ENCODE measurements at places on chromosomes 1 and 21.

GRCh38 chr1:110292031-110292741, 47.0 kb upstream of the RBM15 start:
- no peak for DNase-seq

- no peak for DNase-seq
Observed at GRCh38 chr1:76098845-76099244, 24.3 kb downstream of the ST6GALNAC3 start.

GRCh38 chr1:150210091-150210490, 25.8 kb downstream of the ANP32E start:
- no peak for DNase-seq

DNA sequence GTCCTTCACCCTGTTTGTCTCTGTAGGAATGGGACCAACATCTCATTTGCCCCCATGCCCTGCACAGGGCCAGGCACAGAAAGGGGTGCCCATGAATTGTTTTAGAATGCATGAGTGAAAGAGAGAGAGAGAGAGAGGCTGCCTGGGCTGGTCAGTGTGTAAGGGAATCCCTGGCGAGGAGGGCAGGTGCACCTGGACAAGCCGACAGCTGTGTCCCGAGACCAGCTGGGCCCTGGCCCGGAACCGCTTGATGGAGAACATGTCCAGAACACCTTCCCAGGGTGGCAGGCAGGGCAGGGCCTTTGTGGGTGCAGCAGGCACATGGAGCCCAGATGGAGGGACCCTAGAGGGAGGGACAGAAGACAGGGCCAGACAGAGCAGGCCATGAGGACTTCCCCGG, 22.7 kb downstream of the SPOCD1 start:
- no peak for DNase-seq

DNA sequence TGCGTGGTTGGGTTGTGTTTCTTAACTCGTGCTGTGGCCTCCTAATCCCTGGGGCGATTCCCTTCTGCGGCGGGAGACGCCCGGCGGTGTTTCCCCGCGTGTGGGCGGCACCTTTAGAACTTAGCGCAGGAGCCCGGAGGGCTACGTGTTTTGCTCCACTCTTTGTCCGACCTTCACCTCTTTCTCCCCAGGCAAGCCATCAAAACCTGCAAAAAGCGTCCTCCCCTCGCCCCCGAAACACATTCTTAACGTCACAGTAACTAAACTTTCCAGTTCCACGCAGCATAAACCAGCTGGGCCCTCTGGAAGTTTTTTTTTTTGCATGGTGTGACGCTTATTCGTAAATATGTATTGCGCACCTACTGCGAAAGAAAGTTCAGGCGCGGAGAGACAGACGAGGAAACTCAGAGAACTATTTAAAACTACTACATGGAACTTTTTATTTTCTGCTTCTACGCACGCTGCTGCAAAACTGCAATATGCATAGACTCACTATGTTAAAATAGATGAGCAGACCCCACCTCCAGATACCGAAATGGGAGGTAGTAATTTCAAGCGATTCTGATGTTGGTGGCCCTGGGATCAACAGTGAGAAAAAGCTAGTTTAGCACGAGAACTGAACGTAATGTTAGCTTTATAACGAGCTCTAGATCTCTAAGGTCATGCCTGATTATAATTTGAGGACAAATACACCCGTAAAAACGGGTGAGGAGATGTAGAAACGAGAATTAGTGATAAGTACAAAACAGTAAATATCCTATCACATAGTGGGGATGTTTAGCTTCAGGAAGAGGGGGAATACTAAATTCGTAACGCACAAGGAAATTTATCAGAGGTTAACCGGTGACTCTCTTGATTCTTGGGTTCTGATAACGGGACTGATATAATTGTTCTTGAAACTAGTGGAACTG, 920 bp downstream of the MTR start:
- peak; percentile 8 for DNase-seq

GRCh38 chr21:42818328-42818749, 61.0 kb downstream of the WDR4 start:
- DNase-seq, result peak; percentile 51

DNA sequence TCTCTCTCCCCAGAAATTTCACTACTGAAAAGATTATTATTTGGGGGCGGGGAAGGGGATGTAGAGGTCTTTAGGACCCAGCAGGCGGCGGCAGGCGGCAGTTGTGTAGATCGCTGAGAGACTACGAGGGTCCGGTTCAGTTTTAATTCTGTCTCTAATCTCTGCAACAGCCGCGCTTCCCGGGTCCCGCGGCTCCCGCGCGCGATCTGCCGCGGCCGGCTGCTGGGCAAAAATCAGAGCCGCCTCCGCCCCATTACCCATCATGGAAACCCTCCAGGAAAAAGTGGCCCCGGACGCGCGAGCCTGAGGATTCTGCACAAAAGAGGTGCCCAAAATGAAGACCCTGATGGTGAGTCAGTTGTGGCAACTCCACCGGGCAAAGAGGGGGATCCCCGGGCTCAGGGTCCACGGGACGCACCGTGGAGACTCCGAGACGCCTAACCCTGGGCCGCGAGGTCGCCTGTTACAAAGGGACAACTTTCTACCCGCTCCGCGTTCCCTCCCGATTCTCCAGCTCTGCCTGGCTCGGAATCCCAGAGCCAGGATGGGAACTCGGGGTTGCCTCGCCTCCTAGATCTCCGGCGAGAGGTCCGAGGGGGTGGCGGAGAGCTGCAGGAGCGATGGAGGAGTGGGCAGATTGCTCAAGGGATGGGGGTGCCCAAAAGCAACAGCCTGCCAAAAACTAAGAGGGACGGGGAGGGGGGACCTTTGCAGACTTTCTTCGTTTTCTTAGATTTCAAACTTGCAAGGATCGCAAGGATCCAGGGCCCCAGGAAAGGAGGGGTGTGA, at the start of gene ST6GALNAC5:
ST6GALNAC5 (plus strand) TSS at position 139 of the 789 bp plus-strand sequence.
- DNase-seq, result no peak

- DNase-seq, result no peak
Observed at GRCh38 chr1:21149430-21149854, 27.3 kb downstream of the EIF4G3 start.

DNA sequence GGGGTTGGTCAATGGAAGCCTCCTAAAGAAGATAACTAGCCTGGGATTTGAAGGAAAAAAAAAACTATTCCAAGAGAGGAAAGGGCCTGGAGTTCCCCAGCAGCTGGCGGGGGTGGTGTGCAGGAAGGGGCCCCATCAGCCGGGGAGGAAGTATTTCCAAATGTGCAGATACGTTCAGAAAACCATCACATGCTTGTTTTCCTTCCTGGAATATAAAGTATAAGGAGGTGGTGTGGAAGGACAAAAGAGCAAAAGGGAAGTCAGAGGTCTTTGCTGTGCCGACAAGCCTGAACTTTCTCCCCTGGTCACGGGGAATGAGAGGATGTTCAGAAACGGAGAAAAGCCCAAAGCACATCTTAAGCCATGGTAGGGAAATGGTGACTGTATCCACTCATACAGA, 72.0 kb upstream of the BACE2 start:
- DNase-seq, result no peak

DNA sequence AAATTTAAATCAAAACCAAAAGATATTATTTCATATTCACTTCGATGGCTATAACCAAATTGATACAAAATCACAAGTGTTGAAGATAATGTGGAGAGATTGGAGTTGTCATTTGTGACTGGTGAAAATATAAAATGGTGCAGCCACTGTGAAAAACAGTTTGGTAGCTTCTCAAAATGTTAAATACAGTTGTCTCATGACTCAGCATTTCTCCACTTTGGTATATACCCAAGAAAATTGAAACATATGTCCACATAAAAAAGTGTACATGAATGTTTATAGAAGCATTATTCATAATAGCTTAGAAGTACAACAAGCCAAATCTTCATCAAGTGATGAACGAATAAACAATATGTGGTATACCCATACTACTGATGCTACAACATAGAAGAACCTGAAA, 318.5 kb downstream of the BRINP3 start:
- no peak for DNase-seq

- DNase-seq, result peak; percentile 73
Observed at GRCh38 chr1:51518586-51519047, 449 bp downstream of the EPS15 start.

GRCh38 chr21:21383126-21383525, 384.9 kb downstream of the NCAM2 start:
- no peak for DNase-seq

DNA sequence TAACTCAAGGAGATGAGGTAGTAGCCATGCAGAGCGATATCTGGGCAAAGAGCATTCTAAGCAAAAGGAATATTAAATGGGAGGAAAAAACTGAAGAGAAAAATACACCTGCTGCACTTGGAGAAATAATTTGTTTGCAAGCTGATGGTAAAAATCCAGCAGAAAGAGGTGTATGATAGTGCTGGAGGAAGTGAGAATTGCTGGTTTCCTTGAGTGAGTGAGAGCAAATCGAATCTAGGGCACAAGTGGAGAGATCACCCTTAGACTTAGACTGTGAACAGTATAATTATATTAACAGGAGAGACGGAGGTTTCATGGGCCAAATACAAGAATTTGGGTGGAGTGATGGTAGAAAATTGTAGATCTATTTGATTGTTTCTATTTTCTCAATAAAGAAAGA, 2.7 kb upstream of the CR1 start:
- no peak for DNase-seq

GRCh38 chr1:229696385-229696784, 70.3 kb downstream of the URB2 start:
- DNase-seq, result no peak

DNA sequence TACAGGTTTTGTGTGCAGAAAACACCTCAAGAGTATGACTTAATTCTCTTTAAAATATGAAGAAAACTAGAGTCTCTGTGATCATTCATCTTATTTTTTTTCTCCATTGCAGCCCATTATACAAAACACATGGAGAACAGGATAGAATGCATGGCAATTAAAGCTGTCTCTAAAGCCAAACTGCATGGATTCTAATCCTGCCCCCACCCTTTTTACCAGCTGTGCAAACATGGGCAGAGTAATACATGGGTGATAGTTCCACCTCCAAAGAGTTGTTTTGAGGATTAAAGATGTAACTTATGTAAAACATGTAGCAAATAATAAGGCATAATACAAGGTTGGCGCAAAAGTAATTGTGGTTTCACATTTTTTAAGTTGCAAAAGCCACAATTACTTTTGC, 114.4 kb downstream of the CLEC20A start:
- no peak for DNase-seq
